ENCODE measurements at places on chromosomes 1 and 21.

DNA sequence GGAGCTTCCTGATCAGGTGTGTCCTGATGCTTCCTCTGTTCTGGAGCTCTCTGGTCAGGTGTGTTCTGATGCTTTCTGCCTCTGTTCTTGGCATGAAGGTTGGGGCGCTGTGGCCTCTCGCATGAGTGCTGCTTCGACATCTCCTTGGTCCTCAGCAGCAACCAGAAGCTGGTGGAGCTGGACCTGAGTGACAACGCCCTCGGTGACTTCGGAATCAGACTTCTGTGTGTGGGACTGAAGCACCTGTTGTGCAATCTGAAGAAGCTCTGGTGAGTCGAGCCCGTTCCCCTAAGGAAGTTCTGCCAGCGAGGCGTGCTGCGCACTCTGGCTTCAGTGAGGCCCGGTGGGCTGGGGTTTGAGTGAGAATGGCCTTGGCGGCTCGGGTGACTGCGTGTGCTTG, 18.0 kb downstream of the NLRP3 start:
- no peak for DNase-seq

DNA sequence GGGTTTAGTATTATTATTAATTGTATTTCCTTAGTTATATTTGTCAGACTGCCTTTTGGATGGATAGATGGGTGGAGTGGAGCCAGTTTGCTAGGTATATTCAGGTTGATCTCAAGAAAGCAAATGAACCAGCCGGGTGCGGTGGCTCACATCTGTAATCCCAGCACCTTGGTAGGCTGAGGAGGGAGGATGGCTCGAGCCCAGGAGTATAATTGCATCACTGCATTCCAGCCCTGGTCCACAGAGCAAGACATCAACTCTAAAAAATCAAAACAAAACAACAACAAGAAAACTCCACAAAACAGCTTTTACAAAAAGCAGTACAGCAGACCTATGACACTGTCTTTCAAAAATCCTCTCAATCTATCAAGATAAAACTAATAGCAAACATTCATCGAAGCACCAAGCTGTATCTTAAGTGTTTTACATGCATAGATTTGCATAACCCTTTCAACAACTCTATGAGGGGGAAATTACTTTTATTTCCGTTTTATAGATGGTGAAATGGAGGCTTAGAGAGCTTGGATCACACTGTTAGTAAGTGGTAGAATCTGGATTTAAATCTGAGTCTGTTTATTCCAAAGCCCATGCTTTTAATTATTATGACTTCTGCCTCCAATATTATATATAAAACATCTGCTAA, 25.5 kb downstream of the KMO start:
- no peak for DNase-seq

GRCh38 chr1:27364696-27365371, 1.9 kb downstream of the MAP3K6 start:
- no peak for DNase-seq

DNA sequence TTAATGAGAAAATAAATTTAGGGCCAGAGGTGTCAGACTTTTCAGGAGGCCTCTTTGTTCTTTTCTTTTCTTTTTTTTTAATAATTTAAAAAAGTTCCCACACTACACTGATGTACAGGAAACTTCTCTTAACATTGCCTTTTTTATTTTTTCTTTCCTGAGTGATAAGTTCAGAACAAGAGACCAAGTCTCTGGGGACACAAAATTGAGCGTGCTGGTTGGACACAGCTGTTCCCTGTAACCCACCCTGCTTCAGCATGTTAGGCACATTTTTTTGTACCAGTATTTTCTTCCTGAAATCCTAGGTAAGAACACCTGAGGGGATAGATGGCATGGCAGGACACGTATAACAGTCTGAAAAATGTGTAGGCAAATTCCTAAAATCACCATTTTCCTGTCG, 50.1 kb downstream of the PBX1 start:
- no peak for DNase-seq

GRCh38 chr1:206502403-206502802, 4.9 kb upstream of the RASSF5 start:
- no peak for DNase-seq

GRCh38 chr1:206834711-206835110, 30.7 kb upstream of the IL20 start:
- no peak for DNase-seq

GRCh38 chr1:177817937-177818875, 151.7 kb downstream of the SEC16B start:
- DNase-seq, result no peak

DNA sequence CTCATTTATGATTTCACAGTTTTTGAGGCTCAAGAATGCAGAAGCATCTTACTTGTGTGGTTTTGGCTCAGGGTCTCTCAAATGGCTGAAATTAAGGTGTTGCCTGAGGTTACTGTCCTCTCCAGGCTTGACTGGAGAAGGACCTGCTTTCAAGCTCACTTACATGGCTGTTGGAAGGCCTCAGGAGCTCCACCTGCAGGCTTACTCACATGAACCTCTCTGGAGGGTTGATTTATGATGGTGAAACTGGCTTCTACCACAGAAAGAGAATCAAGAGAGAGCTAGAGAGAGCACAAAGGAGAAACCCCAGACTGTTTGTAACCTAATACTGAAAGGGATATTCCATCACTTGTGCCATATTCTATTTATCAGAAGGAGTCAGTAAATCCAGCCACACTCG, 6.2 kb upstream of the KCNK2 start:
- peak; percentile 44 for DNase-seq

DNA sequence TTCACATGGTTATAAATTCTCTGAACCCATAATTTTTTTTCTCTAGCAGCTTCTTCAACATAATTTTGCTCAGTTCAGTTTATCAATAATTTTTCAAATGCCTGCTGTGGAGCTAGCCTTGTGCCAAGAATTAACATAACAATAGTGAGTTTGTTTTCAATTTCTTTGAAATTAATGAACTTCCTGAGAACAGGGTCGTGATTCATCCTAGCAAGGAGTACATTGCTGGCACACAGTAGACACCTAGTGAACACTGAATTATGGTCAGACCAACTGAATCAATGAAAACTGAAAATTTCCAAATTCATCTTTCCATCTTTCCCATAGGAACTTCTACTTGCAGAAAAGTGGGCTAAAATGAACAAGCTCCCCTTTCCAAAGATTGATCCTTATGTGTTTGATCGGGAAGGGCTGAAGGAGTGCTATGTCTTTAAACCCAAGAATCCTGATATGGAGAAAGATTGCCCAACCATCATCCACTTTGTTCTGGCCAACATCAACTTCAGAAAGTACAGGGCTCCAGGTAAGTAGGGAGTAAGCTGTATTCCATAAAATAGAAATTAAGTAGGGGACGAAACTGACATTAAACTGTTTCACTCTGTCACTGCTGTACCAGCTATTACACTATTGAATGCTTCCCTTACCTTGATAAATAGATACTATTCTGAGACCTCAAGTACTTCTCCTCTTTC, 148.7 kb downstream of the PLA2G4A start:
- DNase-seq, result no peak
